ENCODE measurements at places on chromosomes 7 and 10.

DNA sequence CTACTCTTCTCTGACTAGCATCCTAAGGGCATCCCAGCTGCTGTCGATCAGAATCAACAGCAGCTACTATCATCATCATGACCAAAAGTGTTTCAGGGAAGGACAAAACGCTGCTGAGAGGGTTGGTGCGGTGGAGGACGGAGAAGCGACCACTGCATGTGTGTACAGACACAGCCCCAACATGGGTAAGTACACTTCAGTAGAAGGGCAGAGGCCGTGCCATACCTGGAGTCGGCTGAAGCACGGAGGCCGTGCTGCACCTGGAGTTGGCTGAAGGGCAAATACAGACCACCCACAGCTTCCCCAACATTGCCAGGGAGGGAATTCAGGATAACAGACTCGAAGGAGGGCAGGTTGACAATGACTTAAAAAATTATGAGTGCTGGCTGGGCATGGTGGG is 67.8 kb upstream of the CYTH3 start:
- no peak for DNase-seq

DNA sequence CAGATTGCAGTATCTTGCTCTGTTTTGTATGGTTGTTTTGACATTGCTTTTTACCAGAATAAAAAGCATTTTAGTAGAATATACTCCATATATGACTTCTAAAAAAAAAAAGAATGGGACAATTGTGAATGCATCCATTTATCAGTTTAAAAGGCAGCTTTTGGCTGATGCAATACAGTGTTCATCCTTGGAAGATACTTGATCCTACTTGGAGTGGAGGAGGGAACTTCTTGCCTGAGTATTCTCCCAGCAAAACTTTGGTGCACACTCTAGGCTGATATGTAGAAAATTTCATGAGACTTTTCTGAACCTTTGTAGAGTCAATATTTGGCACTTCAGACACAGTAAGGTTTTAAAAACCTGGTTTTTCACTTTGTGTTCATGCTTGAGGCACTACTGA is 40.2 kb downstream of the WDR11 start:
- DNase-seq, result no peak

DNA sequence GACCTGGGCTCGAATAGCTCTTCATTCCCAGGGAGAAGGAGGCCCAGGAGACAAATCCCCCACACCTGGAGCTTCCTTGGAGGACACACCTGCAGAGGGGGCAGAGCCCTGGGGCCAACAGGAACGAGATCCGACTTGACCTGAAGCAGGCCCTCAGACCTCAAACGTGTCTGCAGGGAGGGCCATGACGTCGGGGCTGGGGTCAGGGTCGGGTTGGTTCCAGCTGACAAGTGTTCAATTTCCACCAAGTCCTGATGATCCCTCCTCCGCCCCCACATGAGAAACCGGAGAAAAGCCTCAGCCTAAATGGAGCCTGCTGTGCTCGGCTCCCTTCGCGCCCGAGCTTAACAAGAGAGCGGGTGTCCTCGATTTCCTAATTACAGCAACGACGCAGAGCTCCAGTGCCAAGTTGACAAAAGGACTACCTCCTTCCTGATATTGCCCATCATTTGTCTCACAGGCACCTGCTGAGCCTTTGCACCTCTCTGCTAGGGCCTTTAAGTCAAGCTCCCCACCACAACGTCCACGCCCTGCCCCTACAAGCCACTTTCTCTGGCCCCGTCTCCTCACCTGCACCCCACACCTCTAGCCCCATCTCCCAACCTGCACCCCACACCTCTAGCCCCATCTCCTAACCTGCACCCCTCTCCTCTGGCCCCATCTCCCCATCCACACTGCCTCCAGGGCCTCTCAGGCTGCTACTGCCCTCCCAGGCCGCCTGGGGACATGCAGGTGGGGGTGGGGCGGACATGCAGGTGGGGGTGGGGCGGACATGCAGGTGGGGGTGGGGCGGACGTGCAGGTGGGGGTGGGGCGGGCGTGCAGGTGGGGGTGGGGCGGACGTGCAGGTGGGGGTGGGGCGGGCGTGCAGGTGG is 519.4 kb downstream of the GLRX3 start:
- no peak for DNase-seq

- no peak for DNase-seq
Observed at GRCh38 chr7:92293896-92294590, 48.3 kb downstream of the ANKIB1 start.

- no peak for DNase-seq
Observed at GRCh38 chr7:106480616-106481031, 180.3 kb downstream of the CCDC71L start.

DNA sequence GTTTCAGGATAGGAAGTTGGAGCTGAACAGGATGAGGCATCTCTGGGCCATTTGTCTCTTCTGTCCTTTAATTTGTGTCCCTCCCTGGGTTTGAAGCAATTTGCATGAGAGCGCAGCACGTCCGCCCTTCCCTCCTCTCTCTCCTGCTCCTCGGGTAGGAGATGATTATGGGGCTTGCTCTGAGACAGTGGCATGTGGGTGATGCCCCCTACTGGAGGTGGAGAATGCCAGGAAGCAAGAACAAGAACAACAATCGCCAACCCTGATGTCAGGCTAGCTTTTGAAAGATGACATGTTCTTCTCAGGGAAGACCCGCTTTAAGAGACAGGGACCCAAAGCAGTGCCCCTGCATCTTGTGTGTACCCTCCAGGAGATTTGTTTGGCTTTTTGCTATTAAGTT is 63.9 kb upstream of the LOXL4 start:
- no peak for DNase-seq

DNA sequence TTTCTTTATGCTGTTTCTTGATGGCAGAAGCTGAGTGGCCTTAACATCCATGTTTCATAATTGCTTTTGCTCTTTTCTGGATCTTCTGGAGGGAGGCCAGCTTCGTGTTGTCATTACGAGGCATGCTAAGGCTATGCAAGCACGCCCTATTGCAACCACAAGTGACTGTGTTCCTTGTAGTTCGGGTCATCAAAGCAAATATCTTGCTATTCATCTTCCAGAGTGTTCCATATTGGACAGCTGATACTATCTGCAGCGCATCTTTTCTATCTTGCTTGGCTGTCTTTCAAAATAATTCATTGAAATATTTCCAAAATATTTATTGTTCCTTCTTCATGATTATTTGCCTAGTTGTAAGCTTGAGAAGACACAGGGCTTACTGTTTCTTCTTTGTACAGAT is 5.0 kb downstream of the EPHB6 start:
- no peak for DNase-seq
